Adipocyte (in vitro differentiated cells): ENCODE measurements at places on chromosomes 2 and 18.
A peak's percentile ranks its signal among the peaks of the same experiment; 100 is the strongest.

DNA sequence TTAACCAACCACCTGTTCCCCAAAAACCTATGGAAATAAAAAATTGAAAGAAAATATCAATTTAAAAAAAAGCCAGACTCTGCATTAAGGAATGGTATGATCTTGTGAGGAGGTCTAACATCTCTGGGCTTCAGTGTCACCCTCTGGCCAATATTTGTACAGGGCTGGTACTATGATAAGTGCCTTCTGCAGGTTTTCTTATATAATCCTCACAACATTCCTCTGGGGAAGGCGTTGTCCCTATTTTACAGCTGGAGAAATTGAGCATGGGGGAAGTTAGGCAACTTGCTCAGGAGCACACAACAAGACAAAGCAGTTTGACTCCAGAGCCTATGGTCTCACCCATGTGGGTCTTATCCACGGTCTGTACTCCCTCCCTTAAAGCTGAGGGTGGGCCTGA lies 86.0 kb downstream of the ZBTB7C start:
- DNase-seq: no peak

DNA sequence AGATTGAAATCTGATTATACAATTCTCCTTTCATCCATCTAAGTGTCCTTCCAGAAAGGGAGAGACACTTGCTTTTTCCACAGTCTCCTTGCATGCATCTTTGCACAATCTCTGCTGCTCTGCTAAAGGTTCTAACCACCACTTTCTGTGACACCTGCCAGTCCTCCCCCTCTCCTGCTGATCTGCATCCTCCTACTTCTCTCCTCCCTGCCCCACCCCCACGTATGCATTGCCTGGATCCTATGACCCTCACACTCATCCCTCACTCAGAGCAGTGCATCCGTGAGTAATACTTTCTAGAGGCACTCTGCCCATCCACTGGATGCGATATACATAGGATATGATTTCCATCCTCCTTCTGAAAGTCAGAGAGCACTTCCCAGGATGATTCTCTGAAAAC lies 27.7 kb upstream of the TRAPPC8 start:
- DNase-seq: no peak

DNA sequence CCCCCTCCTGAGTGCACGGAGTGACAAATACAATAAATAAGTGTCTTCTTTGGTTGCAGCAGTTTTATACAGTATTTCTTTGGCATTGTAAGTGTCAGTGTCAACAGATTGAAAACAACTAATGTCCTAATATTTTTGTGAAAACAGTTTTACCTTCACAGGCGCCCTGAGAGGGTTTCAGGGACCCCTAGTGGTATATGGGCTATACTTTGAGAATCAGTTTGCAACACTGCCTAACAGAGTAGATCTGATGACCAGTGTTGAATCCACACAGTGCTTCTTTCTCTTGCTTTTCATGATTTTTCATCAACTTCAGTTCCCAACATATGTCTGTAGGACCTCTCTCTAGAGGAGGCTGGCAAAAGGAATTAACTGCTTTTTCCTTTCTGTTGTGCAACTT lies 162.2 kb downstream of the PRPF40A start:
- no peak for DNase-seq

DNA sequence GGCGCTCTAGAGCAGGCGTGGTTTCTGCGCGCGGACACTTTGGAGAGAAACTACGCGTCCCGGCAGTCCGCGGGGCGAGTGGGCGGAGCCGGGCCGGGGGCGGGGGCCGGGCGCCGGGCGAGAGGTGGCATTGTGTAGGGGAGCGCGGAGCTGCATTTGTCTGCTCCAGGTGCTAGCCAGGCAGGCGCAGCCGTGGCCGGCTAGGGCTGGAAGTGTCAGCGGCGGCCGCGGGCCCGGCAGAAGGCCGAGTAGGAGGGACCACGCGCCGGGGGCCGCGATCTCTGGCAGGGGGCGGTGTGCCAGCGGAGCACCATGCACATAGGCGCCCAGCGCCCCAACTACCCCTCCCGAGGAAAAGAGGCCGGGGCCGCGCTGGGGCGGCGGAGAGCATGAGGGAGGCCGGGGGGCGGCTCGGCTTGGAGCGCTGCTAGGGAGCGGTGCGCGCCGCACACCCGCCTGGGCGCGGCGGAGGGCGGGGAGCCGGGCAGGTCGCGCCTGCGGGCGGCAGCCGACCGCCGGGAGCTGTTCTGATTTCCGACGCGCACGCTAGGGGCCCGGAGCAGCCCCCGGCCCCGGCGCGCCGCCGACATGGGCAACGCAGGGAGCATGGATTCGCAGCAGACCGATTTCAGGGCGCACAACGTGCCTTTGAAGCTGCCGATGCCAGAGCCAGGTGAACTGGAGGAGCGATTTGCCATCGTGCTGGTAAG lies at the start of gene FMNL2:
Gene FMNL2 (plus strand): TSS at position 159 of the 710 bp plus-strand sequence.
- DNase-seq: peak; percentile 89

GRCh38 chr2:2574401-2575180 lies 243.5 kb upstream of the MYT1L start:
- no peak for DNase-seq

DNA sequence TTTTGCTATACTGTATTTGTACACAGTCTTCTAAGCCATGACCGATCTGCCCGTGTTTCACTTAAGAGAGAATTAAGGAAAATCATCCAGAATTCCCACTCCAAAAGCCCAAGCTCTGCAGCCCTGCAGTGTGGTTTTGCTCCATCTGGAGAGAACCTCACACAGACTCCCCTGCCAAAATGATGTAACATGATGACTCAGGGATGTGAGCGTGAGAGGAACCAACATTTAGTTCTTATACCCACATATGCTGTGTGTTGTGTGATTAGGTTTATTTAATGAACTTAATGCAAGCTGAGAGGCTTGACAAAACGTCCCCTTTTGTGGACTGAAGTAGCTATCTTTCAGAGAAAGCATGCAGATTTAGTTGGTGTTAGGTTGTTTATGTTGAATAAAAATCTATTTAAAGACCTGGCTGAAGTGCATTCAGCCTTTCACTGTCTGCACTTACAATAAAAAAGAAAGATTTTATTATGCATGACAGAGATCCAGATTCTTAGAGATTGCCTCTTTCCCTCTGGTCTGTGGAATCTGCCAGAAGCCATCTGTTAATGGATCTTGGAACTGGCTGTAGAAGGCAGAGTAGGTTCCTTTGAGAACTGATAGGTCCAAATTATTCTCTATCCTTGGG lies 6.3 kb downstream of the RAB12 start:
- DNase-seq: peak; percentile 94

DNA sequence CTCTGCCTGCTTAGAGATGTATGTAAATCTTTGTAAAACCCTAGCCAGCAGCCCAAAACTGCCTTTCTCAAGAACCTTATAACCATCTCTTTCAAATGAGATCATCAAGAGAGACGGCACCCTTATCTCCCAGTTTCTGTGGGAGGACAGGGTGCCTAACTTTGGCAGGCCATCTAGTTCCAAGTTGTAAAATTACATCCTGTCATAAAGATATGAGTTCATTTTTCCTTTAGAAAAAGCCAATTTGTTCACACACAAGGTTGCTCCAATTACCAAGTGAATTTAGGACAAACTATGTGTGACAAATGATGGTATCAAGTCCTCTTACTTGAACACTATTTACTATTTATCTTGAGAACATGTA lies 65.3 kb downstream of the MEMO1 start:
- DNase-seq: no peak

DNA sequence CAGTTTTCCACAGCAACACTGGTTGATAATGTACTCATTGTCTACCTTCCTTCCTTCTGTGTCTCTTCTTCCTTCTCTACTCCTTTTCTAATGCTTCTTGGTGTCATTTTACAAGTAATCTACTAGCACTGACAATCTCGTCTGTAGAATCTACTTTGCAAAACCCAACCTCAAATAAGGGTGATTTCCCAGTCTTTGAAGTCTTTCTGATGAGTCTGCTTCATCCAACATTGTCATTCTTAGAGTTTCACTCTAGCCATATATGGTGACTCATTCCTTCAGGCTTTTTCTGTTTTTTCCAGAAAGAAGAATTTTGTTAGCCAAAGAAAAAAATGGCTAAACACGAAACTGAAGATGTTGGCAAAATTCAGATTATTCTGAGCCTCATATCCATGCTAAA lies 288.7 kb downstream of the MBD2 start:
- no peak for DNase-seq

- peak; percentile 16 for DNase-seq
These were observed 478.2 kb downstream of the ARHGAP15 start for GRCh38 chr2:143607231-143608062.

DNA sequence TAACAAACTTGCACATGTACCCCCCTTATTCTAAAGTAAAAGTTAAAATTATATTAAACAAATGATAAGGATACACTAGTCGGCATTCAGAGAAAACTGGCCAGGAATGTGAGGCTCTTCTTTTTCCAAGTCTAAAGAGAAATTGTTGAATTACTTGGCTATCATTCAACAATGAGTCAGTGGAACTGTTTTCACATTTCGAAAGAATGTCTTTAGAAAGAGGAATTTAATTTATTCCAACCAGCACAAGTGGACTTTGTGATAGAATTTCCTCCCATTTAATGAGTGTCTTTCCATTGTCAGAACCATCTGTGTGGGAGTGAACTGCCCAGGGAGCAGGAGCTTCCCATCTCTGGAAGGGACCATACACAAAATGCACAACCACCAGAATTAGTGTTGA lies 792.2 kb downstream of the EPHA4 start:
- peak; percentile 53 for DNase-seq

GRCh38 chr2:181680055-181680936 lies at the start of gene NEUROD1:
Gene NEUROD1 (minus strand): TSS chr2:181680517. CDS start chr2:181678860, 1,657 bp downstream.
- no peak for DNase-seq

DNA sequence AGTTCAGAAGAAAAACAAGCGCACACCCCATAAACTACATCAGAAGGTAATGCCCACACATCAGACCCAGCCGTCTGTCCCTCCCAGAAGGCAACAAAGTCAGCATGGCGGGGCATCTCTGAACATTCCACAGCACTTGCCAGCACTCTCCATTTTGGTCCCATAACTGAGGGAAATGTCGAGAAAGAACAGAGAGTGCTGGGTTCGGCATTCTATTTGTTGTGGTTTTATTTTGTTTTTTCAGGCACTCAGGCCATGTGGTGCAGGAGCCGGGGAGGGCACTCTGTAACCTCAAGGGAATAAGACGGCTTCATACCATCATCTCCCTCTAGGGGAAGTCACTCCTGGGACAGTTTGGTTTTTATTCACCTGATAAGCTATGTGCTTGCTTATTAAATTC lies 156.0 kb downstream of the SEPTIN10 start:
- DNase-seq: no peak

- DNase-seq: no peak
These were observed 67.1 kb downstream of the CPS1 start for GRCh38 chr2:210623506-210623905.

DNA sequence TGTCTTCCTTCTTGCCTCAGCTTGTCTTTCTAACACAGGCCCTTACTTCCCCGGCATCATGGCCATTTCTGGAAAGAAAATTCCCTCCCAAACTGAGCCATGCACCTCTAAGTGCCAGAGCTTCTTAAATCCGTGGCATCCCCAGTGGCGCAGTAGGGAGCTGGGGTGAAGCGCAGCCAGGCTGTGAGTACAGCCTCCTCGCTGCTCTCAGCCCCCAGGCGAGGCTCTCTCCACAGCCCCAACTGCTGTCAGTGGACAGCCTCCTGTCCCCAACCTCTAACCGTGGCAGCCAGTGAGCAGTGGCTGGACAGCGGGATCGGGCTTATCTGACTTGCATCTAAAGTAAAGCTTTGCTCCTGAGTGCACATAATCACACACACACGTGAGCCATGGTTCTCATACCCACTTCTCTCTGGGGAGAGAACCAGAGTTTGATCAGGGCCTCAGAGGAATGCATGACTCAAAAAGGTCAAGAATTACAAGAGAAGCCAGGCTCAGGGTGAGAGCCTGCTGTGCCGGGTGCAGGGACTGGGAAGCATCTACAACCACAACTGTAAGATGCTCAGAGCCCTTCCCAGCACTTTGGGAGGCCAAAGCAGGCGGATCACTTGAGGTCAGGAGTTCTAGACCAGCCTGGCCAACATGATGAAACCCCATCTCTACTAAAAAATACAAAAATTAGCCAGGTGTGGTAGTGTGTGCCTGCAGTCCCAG lies 50.7 kb downstream of the SFXN5 start:
- DNase-seq: peak; percentile 72

DNA sequence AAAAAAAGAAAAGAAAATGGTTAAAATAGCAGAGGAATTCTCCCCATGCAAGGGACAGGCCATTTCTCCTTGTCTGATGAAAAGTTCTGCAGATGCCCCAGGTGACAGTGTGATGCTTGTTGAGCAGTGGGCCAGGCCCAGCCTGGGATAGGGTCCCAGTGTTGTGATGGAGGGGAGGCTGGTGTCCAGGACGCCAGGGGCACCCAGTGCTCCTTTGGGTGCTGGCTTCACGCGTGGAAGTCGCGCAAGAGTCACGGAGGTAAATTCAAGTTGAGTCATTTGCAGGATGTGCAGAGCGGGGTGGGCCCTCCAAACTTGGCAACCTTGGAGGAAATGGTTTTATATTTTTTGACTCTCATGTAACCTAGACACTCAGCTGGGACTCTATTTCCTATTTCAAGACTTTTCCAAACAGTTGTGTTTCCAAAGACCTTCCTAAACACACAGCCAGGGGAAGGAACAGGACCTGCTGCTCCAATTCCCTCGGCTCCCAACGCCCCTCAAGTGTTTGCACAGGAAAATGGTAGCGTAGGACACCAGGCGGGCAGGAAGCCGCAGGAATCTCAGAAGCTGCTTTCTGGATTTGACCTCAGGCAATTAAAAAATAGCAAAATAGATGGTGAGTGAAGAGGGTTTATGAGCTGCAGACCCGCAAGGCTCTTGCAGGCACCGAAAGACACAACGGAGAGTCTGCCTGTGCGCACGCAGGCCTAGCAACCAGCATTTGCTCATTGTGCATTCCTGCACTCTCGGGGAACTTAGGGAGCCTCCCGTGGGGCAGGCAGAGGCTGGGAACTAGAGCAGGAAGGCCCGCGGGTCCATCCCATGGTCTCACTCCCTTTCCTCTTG lies 107.1 kb upstream of the ODC1 start:
- DNase-seq: no peak

GRCh38 chr18:75923169-75923568 lies 495.7 kb upstream of the SMIM21 start:
- DNase-seq: peak; percentile 16

DNA sequence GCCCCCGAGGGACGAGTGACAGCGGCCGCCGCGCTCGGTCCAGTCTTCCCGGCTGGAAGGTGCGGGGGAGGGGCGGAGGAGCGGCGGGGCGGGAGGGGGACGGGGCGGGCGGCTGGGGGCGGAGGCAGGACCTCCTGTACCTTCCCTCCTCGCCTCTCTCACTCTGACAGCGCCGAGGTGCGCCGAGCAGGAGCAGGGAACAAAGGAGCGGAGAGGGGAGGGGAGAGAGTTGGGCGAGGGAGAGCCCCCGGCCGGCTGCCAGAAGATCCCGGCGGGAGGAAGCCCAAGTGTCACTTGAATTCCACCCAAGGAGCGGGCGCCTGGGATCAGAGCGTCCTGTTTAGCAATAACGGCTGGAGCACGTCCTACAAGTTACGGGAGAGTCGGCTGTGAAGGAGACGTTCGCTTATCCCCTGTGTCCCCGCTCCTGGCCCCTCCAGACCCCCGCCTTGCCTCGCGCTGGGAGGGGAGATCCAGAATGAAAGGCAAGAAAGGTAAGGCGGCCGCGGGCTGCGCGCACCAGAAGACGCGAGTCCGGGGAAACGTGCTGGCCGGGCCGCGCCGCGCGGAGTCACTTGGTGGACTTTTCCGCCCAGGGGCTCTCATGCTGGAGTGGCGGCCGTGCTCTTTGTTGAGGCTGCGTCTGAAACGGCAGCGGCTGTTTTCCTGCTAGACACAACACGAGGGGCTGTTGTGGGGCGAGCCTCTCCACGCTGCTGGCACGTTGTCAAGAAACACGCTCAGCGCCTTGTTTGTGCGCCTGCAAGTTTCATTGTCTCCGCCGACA lies at the start of gene TGIF1:
Gene TGIF1 (plus strand): TSS at position 161 of the 787 bp plus-strand sequence. CDS start 318 bp downstream, at position 479.
- peak; percentile 85 for DNase-seq

- DNase-seq: no peak
These were observed 96.4 kb downstream of the USP40 start for GRCh38 chr2:233470011-233470687.

GRCh38 chr2:8675543-8675942 lies 6.3 kb upstream of the ID2 start:
- DNase-seq: no peak
